ENCODE measurements at places on chromosomes 2 and 18.
A peak's percentile ranks its signal among the peaks of the same experiment; 100 is the strongest.

DNA sequence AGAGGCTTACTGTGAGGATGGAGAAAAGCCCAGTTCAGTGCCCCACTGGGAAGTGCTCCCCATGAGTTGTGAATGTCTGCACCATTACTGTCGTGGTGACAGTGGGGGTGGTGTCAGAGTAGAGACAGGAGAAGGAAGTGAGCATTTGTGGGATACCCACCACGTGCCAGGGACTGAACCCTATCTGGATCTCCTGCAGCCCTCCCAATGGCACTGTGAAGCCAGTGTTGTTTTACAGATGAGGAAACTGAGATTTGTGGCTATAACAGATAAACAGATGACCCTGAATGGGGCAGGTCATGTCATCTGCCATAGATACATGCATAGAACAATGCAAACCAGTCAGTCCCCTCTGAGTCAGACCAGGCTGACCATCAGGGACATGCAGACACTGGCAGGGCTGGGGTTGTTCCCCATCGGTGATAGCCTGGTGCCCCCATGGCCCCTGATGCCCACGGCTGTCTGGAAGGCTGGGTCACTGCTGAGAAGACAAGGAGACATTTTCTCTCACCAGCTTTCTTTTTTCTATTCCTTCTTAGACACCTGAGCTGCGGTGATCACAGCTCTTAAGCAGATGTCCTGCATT, 60.8 kb downstream of the EMILIN2 start:
- peak overlapping the region; percentile 84 for H3K4me3 ChIP-seq
- no peak for DNase-seq
- peak overlapping the region; percentile 53 for H3K27ac ChIP-seq
- peaks cover 18% of the 10 kb centered on the region for H3K4me1 ChIP-seq

GRCh38 chr18:3791238-3791637, 341.3 kb downstream of the TGIF1 start:
- no peak overlapping the region for H3K27ac ChIP-seq
- no peak overlapping the region for H3K4me3 ChIP-seq
- H3K27me3 ChIP-seq, result peaks cover 15% of the 10 kb centered on the region
- no peaks in the 10 kb centered on the region for H3K36me3 ChIP-seq

- H3K4me1 ChIP-seq, result peaks cover 3% of the 10 kb centered on the region
- H3K27me3 ChIP-seq, result peaks cover 10% of the 10 kb centered on the region
- H3K27ac ChIP-seq, result no peak overlapping the region
- DNase-seq, result no peak
These were observed 11.4 kb upstream of the CNDP1 start for GRCh38 chr18:74522635-74523548.

DNA sequence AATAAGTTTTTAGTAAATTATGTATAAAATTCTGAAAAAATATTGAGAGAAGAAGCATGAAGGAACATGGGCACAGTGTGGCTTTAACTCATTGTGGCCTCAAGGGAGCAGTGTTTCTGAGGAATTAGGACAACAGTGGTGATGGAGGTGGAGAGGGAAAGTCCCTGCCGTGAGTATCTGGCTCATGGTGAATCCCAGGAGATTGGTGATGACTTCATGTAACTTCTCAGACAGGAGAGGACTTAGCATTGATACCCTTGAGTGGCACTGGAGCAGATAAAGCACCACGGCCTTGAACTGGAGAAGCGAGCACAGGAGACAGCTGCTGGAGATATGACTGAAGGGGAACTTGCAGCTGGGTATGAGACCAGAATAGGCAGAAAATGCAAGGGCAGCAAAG, 35.0 kb upstream of the LRP1B start:
- H3K36me3 ChIP-seq, result no peaks in the 10 kb centered on the region
- H3K27me3 ChIP-seq, result no peaks in the 10 kb centered on the region
- no peak overlapping the region for H3K4me3 ChIP-seq
- DNase-seq, result no peak
- no peak overlapping the region for H3K27ac ChIP-seq

- no peak overlapping the region for H3K27ac ChIP-seq
- no peak for DNase-seq
- peaks cover 61% of the 10 kb centered on the region for H3K27me3 ChIP-seq
- H3K36me3 ChIP-seq, result no peaks in the 10 kb centered on the region
These were observed 306.3 kb upstream of the HS6ST1 start for GRCh38 chr2:128624956-128625355.

GRCh38 chr2:95301876-95302641, 4.9 kb downstream of the KCNIP3 start:
- H3K4me1 ChIP-seq, result no peaks in the 10 kb centered on the region
- DNase-seq, result no peak
- H3K27me3 ChIP-seq, result no peaks in the 10 kb centered on the region
- no peak overlapping the region for H3K27ac ChIP-seq

GRCh38 chr2:201237486-201238123, 22.7 kb upstream of the CASP8 start:
- no peak overlapping the region for H3K4me3 ChIP-seq
- H3K4me1 ChIP-seq, result peaks cover 27% of the 10 kb centered on the region
- no peaks in the 10 kb centered on the region for H3K27me3 ChIP-seq

DNA sequence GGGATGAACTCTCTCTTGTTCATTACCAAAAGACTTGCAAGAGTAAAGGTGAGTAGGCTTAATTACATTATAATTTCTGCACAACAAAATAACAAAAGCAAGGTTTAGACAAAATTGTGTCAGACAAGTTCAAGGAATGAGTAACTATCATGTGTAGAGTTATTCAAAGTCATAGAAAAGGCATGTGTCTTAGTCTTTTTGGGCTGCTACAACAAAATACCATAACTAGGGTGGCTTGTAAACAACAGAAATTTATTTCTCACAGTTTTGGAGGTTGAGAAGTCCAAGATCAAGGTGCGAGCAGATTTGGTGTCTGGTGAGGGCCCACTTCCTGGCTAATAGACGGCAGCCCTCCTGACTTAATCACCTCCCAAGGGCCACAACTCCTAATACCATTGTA, 37.6 kb downstream of the IL1R2 start:
- H3K4me1 ChIP-seq, result peaks cover 52% of the 10 kb centered on the region
- no peak overlapping the region for H3K4me3 ChIP-seq
- H3K36me3 ChIP-seq, result no peaks in the 10 kb centered on the region
- DNase-seq, result no peak

DNA sequence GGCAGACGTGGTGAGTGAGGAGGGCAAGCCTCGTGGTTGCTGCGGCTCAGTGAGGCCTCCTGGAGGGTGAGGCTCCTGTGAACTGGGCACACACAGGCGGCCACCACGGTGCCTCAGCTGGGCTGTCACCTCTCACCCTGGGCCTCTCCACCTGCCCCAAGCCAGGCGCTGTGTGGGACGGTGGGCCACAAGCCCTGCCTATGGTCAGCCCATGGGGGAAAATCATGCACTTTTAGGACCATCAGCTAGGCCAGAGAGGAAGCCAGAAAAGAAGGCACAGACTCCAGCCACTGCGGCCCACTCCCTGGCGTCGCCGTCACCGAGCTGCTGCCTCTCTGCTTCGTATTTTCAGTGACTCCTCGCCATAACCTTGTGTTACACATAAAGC, 28.5 kb upstream of the HS6ST1 start:
- no peak overlapping the region for H3K4me3 ChIP-seq
- H3K27ac ChIP-seq, result no peak overlapping the region

DNA sequence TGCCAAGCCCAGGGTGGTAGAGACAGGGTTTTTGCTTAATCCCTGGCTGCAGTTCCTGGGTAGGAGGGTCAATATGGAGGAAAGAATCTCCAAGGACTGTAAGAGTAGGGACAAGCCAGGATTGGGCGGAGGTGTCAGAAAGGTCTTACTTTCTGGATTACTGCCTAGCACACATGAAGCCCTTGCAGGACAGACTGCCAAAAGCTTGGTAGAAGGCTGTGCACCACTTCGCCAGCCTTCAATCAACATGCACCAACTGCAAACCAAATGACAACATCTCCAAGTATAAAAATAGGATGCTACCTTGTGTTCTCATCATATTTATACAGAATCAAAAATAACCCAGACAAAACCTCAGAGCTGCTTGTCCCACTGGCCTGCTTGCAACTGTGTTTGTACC, 3.7 kb downstream of the ZNF142 start:
- peaks cover 73% of the 10 kb centered on the region for H3K36me3 ChIP-seq
- no peaks in the 10 kb centered on the region for H3K27me3 ChIP-seq

DNA sequence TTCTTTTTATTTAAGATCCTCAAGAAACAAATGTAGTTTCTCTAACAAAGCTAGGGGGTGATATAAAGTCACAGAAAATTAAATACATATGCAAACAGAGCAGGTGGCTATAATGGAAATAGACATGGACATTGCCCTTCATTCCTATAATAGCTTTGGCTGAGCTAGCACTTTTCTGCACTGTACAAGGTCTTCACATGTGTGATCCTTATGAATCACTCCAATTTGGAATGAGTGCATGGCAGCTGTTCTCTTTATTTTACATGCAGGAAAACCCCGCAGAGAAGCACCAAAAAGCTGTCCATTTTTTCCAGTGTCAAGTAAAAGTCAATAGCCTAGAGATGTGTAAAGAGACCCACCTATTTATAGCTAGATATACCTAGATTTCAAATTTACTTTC, 747.4 kb upstream of the SLC8A1 start:
- H3K4me1 ChIP-seq, result no peaks in the 10 kb centered on the region

DNA sequence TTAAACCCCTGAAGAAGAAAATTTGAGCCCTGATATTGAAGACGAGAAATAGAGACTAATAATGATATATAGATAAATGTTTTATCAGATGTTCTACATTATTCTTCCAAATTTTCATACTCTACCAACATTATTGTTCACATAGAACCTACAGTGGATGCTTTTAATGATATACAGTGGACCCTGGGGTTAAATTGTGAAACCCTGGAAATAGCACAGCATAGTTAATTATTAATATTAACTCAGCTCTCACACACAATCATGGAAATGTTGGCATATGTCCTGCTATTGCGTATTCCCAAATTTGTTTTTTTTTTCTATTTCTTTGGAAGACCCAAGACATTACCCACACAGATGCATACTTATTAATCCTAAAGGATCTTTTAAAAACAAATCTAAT, 579.9 kb downstream of the CCDC85A start:
- H3K36me3 ChIP-seq, result no peaks in the 10 kb centered on the region
- no peak overlapping the region for H3K27ac ChIP-seq
- H3K27me3 ChIP-seq, result no peaks in the 10 kb centered on the region

GRCh38 chr18:6313415-6313814, 101.3 kb downstream of the L3MBTL4 start:
- H3K27me3 ChIP-seq, result no peaks in the 10 kb centered on the region
- DNase-seq, result no peak
- no peak overlapping the region for H3K4me3 ChIP-seq
- H3K4me1 ChIP-seq, result no peaks in the 10 kb centered on the region
- H3K27ac ChIP-seq, result no peak overlapping the region

DNA sequence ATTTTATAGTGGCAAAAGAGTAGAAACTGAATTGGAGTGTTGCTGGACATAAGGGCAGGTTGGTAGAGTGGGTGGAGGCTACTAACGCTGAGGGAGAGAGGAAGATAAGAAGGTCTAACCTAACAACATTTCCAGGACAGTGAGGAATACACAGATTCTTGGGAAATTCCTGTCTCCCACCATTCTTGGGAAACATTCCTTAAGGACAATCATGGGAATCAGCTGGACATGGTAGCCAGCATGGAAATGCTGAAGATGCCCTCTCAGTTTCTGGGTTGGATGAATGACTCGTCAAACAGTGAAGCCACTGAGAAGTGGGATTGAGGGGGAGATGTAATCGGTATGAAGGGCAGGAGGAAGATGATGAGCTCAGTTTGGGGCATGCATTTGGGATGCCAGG, 265.4 kb downstream of the AFF3 start:
- H3K4me1 ChIP-seq, result no peaks in the 10 kb centered on the region
- DNase-seq, result no peak
- no peaks in the 10 kb centered on the region for H3K27me3 ChIP-seq
- H3K36me3 ChIP-seq, result no peaks in the 10 kb centered on the region

- H3K36me3 ChIP-seq, result peaks cover 53% of the 10 kb centered on the region
- no peak overlapping the region for H3K27ac ChIP-seq
- no peaks in the 10 kb centered on the region for H3K27me3 ChIP-seq
- H3K4me1 ChIP-seq, result peaks cover 1% of the 10 kb centered on the region
- DNase-seq, result no peak
These were observed 83.2 kb downstream of the ITGA4 start for GRCh38 chr2:181540421-181540820.

DNA sequence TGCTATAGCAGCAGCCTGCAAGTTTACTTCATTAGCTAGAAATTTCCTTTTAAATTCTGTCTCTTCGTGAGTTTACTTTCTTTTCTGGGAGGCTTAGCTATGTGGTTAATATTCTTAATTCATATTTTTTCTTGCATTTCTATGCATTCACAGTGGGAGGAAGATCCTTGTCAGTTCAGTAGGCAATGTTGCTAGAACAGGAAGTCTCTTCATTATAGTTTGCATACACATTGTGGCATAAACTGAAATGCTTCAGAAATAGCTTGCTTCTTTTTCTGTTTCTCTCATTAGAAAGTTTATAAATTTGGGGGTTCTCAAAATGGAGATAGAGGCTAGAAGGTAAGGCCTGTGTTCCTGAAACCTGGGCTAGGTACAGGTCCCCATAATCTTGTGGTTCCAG, 8.1 kb upstream of the ARHGAP15 start:
- H3K4me3 ChIP-seq, result no peak overlapping the region
- no peak overlapping the region for H3K27ac ChIP-seq
- no peak for DNase-seq
- no peaks in the 10 kb centered on the region for H3K27me3 ChIP-seq

DNA sequence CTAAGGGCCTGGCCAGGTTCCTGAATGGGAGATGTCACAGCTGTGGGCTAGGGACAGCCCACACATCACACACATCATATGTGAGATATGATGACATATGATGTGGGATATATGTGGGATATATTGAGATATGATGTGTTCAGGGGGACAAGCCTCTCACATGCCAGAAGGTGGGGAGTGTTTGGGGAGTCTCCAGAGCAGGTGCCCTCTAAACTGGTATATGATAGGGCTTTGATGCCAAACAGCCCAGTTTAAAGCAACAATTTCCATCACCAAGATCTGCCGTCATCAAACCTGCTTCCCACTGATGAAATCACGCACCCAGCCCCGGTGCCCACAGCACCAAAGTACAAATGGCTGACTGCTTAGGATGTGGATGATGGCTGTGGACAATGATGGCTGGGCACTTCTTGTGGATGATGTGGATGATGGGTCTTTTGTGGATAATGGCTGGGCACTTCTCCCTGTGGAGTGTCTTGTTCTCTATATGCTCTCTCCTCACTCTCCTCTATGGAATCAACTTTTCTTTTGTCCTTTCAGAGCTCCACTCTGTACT, 50.9 kb downstream of the FBLN7 start:
- peak overlapping the region; percentile 4 for H3K4me3 ChIP-seq
- peaks cover 62% of the 10 kb centered on the region for H3K4me1 ChIP-seq
- no peak for DNase-seq
- peaks cover 59% of the 10 kb centered on the region for H3K36me3 ChIP-seq
- H3K27ac ChIP-seq, result peak overlapping the region; percentile 98

GRCh38 chr2:48993576-48993975, 160.7 kb downstream of the FSHR start:
- no peaks in the 10 kb centered on the region for H3K4me1 ChIP-seq

GRCh38 chr18:68727506-68727905, 12.6 kb upstream of the TMX3 start:
- H3K4me1 ChIP-seq, result peaks cover 3% of the 10 kb centered on the region
- no peak for DNase-seq
- H3K36me3 ChIP-seq, result no peaks in the 10 kb centered on the region
- H3K27me3 ChIP-seq, result peaks cover 6% of the 10 kb centered on the region

Measured in activated T-helper 2 cell treated with anti-CD3 and anti-CD28 coated beads, Interferon-gamma antibody, Interleukin-2, Interleukin-4, amounts not matched to agents 10 μg/mL and 5 μg/mL and 100 μg/mL, durations not matched to agents 14 hours and 24 hours and 36 hours (primary cell).